ENCODE measurements at places on chromosomes 2 and 18.

DNA sequence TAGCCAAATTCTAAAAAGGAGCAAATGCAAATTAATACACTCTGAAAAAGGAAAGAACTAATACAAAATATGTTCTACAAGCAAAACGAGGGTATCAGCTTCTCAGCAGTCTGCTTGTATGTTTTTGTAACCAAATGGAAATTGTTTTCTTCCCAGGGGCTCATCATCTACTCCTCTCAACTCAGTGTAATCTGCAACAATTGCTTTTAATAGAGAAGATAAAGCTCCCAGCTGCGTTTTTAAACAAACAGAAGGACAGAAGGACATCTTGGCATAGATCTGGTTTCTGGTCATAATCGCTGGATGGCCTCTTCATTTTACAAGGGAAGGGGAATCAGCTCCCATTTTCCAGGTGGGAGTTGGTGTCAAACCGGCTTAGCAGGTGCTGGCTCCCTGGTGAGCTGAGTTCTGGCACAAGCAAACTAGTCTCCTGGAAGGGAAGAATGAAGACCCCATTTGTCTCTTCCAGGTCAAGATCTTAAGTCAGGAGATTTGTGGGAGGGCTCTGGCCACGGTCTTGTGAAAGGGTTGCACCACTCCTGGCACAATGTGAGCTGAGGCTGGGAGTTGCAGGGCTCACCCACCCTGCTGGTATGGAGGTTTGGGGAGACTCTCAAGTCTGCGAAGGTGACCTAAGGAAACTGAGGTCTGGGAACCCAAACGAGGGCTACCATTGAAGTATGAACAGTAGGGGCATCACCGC lies 41.6 kb downstream of the NPPC start:
- DNase-seq = peak; percentile 12

- no peak for DNase-seq
Observed at GRCh38 chr2:145138626-145139025, 618.7 kb upstream of the ZEB2 start.

- no peak for DNase-seq
Observed at GRCh38 chr2:150469706-150470274, 17.7 kb downstream of the RND3 start.

DNA sequence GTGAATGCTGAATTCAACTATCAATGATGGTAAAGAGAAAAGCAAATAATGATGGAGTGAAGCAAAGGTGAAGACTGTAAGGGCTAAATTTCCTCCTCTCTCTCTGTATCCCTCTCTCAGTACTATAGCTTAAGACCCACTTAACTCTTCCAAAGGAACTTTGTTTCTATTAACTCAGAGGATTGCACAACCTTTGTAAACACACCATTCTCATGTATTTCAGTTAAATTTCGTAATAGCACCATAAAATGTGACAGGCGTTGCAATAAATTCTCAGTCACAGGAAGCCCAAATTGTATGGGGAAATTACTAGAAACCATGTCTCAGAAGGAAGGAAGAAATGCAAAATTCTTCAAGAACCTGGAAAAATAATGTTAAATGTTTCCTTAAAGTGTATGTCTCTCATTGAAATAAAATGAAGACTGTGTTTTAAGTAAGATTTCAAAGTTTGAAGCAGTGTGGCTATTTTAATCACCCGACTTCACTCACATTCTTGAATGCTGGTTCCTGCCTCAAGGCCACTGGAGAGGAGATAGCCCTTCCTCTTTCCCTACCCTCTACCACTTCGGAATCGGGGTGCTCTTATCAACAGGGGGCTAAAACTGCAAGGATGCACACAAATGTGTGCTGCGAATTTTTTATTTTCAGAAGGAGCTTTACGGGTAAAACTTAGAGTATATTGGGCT lies 112.1 kb downstream of the FTCDNL1 start:
- DNase-seq = no peak

DNA sequence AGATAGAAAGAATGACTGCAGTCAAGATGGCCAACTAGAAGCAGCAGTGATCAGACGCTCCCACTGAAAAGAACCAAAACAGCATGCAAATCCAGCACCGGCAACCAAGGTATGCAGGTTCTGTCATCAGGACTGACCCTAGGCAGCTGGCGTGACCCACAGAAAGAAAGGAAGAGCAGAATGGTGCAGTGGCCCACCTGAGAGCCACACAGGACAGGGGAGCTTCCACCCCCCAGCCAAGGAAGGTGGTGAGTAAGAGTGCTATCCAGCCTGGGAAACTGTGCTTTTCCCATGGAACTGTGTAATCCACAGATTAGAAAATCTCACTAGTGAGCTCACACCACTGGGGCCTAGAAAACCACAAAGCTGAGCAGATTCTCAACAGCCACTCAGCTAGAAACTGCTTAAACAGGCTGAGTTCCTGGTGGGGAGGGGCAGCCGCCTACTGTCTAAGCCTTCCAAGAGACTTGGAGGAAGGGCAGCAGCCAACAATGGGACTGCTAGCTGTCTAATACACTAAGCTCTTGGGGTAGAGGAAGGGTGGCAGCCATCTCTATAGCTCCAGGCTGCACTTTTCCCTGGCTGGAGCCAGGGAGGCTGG lies 127.9 kb downstream of the EVA1A start:
- DNase-seq = no peak

GRCh38 chr2:177207101-177207500 lies 5.5 kb upstream of the HNRNPA3 start:
- DNase-seq = no peak

GRCh38 chr2:101234169-101234938 lies 18.3 kb upstream of the CNOT11 start:
- DNase-seq = no peak

DNA sequence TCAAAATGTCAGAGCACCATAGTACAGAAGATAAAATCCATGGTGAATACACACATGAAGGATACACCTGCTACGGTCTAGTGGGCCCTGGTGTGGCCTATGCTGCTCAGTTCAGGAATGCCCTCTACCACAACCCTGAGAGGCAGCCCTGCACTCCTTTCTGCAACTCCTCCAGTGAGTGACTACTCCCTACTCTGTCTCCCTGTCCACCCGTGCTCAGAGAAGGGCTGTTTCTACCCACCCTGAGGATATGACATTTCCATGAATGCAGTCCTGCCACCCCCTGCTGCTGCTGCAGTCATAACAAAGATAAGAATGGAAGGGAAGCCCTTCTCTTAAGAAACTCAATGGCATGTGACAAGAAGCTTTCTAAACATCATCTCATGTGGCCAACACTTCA lies 137.0 kb downstream of the EN1 start:
- no peak for DNase-seq

GRCh38 chr18:48475635-48476549 lies 62.9 kb upstream of the CTIF start:
- DNase-seq = peak; percentile 71

GRCh38 chr2:70613521-70613920 lies 59.9 kb upstream of the TGFA start:
- no peak for DNase-seq

DNA sequence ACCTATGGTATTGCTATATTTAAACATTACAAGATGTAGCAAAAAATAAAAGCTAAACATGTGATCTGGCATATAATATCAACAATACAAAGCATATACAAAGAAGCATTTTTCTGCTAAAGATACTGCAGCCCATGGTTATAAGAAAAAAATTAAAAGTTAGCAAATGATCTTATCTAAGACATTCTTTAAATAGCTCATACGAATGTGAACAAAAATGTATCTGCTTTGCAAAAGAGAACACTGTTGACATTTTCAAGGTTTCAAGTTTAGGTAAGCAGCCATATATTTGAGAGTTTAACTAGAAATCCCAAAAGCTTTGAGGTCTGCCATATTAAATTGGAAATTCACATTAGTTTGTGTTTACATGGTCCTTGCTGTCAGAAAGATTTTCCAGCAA lies 301.0 kb upstream of the SLC39A10 start:
- DNase-seq = no peak

DNA sequence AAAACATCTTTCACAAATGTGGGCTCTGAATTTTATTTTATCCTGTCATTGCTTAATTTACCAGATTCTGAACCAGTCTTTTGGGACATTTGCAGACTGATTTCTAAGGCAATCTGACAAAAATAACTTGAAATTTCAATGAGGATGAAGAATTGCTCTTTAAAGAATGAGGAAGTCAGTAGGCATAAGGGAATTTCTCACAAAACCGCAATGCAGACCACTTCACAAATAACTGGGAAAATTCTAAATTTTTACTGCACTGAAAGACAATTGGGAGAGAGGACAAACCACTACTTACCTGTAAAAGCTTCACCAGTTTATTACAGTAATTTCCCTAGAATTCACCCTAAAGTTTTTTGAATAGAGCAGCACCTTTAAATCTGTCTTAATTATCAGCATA lies 736.3 kb downstream of the NRXN1 start:
- no peak for DNase-seq

GRCh38 chr2:20175267-20175666 lies 49.7 kb downstream of the SDC1 start:
- DNase-seq = no peak

DNA sequence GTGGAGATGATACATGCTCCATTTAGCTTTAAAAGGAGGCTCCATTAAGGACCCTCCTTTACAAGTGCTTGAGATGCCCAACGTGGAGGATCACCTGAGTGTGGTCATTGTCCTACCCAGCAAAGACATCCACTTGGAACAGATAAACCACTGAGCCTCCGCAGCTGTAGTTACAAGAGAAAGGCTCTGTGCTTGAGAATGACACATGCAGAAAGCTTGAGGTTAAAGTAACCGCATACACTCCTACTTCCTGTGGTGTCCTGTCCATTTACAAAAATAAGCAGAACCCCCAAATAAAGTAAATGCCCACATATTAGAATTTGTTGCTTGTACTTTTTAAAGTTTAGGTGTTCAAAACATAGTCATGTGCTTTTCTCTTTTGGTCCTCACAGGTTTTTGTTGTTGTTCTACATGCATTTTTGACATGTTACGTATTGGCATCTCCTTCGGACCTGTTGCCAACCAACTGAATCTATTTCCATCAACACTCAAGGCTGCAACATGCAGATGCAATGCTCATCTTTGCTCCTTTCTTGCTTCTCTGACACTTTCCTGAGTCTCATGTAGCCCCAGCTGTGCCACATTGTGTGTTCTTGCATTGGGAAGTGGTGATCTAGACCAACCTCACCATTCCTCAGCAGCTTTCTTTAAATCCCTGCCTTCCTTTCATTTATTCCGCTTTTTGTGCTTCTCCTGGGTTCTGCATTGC lies 56.0 kb downstream of the SERPINB7 start:
- DNase-seq = no peak

DNA sequence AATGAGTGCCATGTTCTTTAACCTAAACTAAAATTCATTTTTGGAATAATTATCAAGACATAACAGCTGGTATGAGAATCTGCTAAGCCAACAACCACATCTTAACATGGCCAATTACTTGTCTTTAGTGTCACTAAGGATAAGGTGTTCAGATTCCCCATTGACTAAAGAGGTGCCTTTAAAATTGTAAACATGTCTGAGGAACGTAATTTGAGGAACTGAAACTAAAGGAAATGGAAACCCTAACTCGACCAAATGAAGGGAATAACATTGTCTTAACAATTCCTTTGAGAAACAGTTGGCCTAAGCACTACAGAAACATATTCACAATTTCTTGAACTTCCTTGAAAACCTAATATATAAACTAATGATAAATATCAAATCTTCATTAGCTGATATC lies 355.4 kb upstream of the GULP1 start:
- DNase-seq = no peak

DNA sequence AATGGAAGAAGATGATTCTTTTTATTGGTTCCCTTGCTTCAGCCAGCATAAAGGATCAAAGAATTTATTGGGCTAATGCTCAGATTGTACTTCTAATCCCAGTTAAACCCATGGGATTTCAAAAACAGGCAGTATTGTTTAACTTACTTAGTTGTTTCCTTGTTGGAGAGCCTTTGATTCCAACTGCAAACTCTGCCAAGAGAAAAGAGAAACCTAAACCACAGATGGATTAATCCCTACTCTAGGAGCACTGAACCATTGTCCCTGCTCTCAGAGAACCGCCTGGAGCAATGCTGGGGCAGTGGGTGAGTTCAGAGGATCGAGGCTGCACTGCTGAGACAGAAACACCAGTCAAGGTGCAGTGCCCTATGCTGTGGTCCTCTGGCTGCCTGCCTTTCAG lies 44.9 kb upstream of the SIGLEC15 start:
- no peak for DNase-seq

GRCh38 chr2:98538280-98539041 lies 69.9 kb downstream of the COA5 start:
- no peak for DNase-seq

GRCh38 chr2:166518634-166519390 lies 24.8 kb upstream of the SCN7A start:
- no peak for DNase-seq

GRCh38 chr2:21793461-21793860 lies 669.7 kb downstream of the TDRD15 start:
- no peak for DNase-seq

DNA sequence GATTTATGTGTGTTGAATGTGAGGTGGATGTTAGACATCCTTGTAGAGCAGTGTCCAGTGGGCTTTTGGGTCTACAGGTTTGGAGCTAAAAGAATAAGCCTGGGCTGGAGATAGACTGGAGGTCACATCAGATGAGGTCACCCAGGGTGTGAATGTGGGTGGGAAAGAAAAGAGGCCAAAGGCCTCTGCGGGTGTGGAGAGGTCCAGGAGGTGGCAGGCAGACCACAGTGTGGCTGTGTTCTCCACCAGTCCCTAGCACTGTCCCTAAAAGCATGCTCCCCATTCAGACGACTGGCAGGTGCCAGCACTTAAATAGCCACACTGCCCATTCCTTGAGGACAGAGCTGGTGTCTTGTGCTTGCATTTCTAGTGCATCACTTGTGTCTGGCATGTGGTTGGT lies 4.1 kb downstream of the ATG4B start:
- no peak for DNase-seq

DNA sequence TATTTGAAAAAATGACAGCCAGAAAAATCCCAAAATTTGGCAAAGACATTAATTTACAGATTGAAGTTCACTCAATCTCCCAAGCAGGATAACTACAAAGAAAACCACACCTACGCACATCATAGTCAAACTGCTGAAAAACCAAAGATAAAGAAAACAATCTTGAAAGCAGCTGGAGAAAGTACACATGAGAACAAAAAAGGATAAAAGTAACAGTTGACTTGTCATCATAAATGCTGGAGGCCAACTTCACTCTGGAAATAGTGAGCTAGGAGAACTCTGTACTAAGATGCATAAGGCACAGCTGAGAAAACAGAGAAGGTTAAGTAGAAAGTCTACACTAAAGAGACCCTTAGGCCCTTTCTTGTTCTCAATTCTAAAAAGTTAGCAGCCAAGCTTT lies 73.1 kb downstream of the TLK1 start:
- DNase-seq = no peak

DNA sequence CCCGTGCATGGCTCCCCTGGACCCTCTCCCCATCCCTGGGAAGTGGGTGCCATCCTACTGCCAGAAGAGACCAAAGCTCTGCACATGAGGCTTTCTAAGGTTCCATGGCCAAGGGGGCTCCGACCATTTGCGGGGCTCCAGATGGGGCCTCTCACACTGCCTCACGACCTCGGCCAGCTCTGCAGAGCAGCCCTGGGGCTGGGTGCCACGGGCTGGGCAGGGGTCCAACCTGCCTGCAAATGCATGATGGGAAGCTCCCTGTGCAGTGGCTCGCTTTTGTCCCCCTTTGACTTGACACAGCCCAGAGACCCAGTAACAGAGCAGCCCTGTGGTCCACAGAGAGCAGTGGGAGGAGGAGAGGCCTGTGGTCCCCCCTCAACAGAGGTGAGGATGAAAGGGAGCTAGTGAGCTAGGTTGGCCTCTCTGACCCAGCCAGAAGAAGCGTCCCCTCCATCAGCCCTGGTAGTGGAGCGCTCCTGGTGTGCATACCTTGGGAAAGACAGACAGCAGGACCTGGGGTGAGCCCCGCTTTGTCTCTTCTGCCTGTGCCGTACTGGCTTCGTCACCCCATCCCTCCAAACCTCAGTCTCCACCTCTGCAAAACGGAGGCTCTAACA lies 174.1 kb downstream of the DDX1 start:
- no peak for DNase-seq

Data from NCI-H1092 (cell line).